ENCODE measurements at places on chromosomes 7 and 10.

DNA sequence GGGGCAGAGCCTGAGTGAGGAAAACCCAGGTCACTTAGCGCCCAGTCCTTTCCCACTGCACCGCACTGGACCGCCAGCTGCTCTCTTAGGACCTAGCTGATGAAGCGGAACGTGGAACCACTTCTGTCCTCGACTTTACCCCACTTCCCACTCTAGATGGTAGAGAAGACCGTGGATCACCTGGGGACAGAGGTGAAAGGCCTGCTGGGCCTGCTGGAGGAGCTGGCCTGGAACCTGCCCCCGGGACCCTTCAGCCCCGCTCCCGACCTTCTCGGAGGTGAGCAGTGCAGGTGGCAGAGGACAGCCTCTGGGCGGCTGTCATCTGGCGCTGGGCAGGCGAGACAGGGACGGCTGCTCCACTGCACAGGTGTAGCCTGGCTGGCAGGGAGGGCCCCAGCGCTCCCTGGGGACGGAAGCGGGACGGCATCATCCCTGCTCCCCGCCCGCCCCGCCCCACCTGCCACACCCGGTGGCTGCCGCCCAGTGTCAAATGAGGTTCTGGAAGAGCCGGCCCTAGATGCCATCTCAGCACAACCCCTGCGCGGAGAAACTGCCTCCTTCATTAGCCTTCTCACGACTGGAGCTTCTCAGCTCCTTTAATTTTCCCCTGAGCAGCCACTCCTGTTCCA, 11.7 kb downstream of the PLAC9 start:
- peak; percentile 57 for DNase-seq

GRCh38 chr10:25725917-25726716, 207.9 kb upstream of the MYO3A start:
- peak; percentile 76 for DNase-seq

GRCh38 chr7:10412422-10413019, 561.2 kb upstream of the PHF14 start:
- peak; percentile 76 for DNase-seq

DNA sequence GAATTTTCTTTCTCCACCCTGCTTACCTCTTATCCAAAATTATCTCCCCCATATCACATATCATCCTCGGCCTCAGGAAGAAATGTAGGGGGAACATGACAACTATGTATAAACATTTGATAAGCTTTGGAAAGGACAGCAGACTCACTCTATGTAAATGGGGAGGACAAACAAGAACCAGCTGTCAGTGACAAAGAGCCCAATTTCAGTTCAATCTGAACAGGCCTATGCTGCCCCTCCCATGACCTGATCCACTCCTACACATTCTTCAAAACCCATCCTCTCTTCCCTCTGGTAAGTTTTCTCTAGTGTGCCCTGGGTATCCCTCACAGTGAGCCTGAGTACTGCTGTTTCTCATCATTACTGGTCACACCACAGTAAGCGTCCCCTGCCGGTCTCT, 20.8 kb downstream of the FZD9 start:
- DNase-seq: no peak

- no peak for DNase-seq
Measured at GRCh38 chr10:22906767-22907166, 21.1 kb upstream of the ARMC3 start.

GRCh38 chr10:115030483-115031200, 62.5 kb upstream of the ATRNL1 start:
- DNase-seq: peak; percentile 55

DNA sequence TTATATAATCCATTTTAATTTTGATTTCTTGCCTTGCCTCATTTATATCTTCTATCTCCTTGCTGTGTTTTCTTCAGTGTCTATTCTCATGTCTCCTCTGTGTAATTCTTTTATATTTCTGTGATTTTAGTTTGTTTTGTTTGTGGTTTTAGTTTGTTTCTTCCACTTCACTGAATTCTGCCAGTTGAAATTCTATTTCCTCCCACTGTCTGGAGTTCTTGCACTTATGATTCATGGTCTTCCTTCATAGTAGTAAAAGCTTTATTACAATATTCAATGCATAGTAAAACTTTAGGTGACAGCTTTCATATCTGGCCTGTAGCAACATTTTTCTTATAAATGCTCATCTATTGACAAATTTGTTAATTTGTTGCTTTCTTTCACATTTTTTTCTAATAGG, 113.3 kb downstream of the MAGI2 start:
- DNase-seq: no peak
